ENCODE measurements at places on chromosomes 12 and 14.
A peak's percentile ranks its signal among the peaks of the same experiment; 100 is the strongest.

DNA sequence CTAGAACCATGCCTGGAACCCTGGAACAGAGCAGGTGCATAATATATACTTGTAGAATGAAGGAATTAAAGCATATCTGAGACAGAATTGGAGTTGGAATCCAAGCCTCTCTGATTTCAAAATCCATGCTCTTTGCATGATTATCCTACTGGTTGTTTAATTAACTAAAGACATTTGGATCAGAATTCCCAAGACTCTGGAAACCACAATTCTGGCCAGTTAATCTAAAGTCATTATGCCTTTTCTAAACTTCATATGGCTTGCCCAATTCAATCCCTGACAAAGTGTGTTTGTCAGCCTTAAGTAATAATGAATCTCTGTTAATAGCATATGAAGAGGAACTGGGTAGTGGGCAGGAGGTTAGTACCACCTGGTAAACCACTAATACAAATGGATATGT, 422.6 kb downstream of the ATP23 start:
- no peak for DNase-seq

DNA sequence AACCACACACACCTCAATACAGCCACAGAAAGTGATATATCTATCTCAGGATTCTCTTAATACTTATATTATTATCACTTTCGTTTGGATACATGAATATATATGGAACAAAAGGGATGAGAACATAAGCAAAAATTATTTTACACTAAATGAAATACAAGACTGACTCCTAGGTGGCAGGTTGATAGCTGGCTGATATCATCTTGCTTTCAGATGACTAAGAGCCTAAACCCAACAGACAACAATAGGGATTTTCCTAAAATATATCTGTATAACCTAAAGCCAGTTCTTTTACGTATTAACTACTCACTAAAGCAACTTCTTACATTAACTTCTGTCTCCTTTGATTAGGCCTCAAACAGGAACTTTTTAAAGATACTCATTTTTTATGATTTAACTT, 65.1 kb downstream of the BAZ1A start:
- DNase-seq, result no peak

DNA sequence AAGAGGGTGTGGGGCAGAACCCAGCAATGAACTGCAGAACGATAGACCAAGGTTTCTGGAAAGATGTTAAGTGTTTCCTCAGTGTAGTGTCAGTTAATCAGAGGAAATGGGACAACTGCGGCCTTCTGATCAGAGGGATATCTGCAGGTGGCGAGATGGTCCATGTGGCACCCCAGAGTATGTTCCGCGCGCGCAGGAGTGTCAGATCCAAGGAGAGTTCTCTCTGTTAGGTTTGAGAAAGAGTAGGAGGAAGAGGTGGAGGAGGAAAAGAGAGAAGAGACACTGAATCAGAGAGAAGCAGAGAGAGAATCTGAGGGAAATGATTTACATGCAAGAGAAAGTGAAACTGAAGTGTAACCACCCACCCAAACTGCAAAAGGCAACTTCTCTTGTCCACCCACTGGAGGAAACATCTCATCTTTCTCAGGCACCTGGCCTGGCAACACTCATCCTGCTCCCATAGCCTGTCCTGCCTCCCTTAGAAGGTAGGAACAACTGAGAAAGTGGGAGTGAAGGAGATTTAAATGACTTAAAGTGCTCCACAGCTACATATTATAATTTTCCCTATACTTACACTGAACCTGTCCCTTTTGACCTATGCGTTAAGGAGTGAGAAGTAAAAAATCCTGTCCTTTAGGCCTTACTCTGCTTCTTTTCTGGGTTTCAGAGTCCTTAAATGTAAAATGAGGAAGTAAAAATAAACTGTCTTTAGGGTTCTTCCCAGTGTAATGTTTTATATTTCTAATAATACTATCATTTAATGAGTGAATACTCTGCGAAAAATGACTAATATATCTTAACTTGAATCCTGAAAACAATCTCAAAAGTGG, 6.8 kb upstream of the TESPA1 start:
- DNase-seq, result no peak

- DNase-seq, result no peak
These were observed 295.6 kb upstream of the FLRT2 start for GRCh38 chr14:85234156-85235025.

- DNase-seq, result no peak
These were observed 183.8 kb downstream of the DPF3 start for GRCh38 chr14:72709916-72710611.

DNA sequence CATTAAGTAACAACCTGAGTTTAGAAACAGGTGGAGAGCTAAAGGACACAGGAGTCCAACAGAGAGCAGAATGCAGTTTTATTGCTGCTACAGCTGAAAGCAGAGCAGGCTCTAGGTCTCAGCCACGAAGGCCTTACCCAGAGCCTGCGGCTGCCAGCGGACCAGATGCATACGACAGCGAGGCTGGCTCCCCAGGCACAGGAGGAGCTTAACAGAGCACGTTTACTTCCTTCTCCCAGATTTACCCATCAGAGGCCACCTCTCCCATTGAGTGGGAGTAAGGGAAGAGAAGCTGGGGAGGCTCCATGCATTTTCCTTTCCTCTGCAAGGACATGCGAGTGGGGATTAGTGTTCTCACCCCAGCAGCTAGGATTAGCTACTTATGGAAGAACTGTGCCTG, 22.6 kb downstream of the DYNC1H1 start:
- DNase-seq, result no peak

DNA sequence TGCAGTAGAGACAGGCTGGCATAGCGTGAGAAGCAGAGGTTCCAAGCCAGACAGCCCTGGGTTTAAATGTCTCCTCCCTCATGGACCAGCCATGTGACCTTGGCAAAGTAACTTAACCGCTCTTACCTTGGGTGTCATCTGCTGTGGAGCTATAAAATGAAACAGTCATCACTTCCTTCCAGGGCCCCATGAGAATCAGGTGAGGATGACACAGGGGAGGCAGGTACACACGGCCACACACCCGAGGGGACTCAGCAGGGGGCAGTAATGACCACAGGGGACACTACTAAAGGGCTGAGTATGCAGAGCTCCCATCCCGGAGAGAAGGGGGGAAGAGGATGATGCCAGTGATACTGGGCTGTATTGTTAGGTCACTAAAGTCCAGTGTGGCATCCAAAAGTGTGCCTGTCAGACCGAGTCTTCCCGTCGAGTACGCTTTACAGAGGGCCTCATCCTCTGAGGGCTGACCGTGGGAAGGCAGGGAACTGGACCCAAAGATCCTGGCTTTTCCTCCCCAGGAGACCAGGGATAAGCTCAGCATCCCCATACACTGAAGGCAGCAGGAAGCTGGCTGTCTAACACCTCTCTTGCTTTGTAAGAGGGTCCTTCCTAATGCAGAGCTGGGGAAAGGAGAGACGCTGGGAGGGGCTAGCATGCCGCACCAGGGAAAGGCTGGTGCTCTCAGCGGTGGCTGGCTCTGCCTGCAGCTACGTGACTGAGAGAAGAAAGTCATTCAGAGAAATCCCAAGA, 94.2 kb downstream of the SINHCAF start:
- DNase-seq, result no peak

GRCh38 chr12:111074559-111074958, 154.2 kb upstream of the MYL2 start:
- DNase-seq, result no peak

DNA sequence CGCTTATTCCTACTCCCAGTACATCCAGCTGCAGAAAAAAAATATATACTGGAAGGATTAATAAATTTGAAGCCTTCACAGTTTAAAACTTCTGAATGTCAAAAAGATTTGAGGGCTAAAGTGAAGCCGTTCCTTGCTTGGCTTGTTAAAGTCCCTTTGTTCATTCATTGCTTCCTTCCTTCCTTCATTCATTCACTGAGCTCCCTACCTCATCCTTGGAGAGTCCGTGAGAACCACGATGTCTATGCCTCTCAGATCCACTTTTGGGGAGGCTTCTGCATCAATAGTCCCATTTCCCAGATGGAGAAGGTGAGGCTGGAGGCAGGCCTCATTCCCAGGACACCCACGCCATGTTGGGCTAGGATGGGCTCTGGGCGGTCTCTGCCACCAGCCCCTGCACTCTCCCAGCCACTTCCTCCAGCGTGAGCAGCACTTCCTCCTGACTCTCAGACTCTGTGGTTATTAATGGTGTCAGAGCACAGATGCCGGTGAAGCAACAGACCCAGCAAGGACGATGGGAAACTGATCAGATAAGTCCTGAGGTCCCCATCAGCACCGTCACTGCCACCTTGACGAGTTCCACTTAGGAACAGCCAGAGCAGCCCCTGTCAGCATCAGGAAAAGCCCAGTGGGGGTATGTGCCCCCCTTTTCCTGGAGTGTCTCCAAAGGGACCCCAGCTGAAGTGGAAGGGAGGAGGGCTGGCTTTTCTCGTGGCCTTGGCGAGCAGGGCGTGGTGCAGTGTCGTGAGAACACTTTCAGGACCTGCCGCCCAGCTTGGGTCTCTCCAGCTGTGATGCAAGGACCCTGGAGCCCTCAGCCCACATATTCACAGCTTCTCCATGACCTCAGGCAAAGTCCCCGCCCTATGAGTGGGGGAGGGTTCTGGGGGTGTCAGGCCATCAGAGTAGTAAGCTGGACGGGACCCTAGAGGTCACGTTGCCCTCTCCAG, 21.2 kb downstream of the ASB2 start:
- no peak for DNase-seq

GRCh38 chr12:113461666-113462065, 10.0 kb downstream of the LHX5 start:
- DNase-seq, result no peak

- DNase-seq, result no peak
These were observed 60.2 kb downstream of the STAB2 start for GRCh38 chr12:103647267-103647666.

DNA sequence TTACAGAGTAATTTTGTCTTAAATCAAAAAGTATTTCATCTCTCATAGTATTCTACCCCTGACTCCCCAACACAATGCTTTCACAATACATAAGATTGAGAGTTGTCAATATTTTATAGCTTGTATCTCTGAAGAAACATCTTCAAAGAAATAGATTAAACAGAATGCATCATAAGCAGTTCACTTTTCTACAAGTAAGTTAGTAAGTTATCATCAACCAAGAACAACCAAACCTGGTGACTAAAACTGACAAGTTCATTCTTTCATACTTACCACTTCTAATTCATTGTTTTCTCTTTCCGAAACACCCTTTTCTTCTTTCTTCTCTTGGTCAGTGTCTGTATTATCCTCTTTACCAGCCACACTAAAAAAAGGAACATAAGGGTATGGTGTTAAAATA, 101.2 kb downstream of the KIF21A start:
- no peak for DNase-seq

DNA sequence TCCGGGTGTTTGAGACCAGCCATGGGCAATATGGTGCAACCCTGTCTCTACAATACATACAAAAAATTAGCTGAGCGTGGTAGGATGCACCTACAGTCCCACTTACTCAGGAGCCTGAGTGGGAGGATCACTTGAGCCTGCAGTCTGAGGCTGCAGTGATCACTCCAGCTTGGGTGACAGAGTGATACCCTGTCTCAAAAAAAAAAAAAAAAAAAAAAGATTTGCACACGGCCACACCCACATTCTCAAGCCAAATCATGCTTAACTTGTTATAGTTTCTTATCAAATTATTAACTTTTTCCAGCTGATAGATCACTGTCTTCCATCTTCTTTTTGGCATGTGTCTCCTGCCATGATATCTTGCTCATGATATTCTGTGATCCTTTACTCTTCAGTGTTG, 6.8 kb downstream of the DRAM1 start:
- no peak for DNase-seq

DNA sequence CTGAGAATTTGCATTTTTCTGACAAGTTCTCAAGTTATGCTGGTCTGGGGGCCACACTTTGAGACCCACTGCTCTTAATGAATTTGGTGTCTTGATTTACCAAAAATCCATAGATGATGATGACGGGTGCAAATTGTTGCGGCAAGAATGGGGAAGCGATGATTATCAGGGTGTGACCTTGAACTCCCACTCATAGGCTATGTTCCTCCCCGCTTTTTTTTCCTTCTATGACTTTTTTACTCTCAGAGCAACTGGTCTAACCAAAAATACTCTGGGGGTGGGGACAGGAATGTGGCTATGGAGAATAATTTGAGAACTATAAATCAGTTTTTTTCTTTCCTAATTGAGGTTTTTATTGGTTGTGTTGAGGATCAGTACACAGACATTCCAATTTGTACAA, 83.6 kb downstream of the PPFIBP1 start:
- no peak for DNase-seq

GRCh38 chr12:65648461-65648860, 175.8 kb upstream of the HMGA2 start:
- DNase-seq, result no peak

GRCh38 chr12:105935106-105935505, 203.6 kb downstream of the NUAK1 start:
- DNase-seq, result no peak

DNA sequence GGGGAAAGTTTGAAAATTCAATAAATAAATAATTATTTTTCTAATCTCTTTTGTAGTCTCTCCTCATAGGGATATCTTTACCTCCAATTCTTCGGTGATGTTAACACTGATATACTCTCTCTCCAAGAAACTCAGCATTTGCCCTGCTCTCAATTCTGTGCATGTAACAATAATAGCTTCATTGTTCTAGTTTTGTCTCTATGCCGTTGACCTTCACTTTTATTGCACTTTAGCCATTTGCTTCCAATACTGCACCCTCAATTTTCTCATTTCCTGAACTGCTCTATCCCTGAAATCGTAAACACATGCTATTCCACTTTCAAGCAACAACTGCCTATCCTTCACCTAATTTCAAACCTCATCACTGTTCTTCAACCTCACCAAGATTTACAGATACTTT, 645.0 kb downstream of the C12orf50 start:
- no peak for DNase-seq

DNA sequence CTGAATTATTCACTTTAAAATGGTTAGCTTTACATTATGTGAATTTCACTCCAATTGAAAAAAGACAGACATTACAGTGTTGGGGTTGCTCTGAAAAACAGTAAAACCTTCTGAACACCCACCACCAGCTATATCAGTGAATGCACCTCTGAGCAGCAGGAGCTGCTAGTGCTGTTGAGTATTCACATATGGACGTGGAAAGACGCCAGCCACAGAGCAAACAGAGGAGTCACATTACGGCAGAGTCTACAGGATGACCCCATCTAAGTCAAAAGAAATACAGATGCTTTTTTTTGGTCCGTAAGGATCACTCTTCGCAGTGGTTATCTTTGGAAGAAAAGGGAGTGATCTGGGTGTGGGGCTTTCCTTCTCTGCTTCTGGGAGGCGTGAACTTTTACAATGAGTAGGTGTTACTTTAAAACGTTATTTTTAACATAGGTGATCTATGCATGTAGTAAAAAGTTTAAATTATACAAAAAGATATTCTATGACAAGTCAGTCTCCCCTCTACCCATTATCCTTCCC, 4.5 kb downstream of the HVCN1 start:
- DNase-seq, result no peak

GRCh38 chr12:113348849-113349536, 9.4 kb upstream of the PLBD2 start:
- DNase-seq, result peak; percentile 53

GRCh38 chr14:99749142-99749541, 44.1 kb upstream of the EML1 start:
- DNase-seq, result no peak

- DNase-seq, result no peak
These were observed 58.6 kb downstream of the ACSS3 start for GRCh38 chr12:81136519-81136918.

Data from H1 (cell line).